ENCODE measurements at places on chromosomes 3 and 15.

DNA sequence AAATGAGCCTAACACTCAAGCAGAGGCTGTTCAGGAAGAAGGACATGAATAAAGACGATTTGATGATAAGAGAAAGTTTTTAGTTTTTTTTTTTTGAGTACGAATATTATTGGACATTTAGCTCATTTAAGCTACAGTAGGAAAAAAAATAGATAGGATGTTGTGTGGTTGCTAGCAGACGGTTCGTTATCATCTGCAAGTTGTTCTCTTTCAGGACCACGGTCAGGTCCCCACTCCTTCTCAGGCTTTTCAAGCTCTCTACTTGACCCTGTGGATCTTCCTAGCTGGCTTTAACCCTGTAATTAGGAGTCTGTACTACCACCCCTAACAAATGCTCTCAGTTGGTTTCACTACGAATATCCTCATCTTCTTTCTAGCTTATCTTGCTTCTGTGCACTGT lies 1.1 kb downstream of the KCNH8 start:
- peak; percentile 24 for DNase-seq

DNA sequence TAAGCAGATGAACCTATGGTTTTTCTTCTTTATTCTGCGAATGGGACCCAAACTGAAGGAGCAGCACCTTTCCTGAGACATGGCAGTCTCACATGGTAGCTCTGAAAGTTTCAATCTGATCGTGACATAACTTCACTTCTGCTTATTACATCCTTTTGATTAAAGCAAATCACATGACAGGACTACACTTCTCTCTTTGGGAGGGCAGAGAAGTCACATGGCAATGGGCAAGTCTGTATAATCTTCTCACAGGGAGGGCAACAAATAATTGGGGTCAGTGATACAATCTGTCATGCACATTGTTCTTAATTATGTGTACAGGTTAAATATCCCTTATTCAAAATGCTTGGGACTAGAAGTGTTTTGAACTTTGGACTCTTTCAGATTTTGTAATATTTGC lies 21.6 kb downstream of the NCBP2 start:
- DNase-seq: no peak

DNA sequence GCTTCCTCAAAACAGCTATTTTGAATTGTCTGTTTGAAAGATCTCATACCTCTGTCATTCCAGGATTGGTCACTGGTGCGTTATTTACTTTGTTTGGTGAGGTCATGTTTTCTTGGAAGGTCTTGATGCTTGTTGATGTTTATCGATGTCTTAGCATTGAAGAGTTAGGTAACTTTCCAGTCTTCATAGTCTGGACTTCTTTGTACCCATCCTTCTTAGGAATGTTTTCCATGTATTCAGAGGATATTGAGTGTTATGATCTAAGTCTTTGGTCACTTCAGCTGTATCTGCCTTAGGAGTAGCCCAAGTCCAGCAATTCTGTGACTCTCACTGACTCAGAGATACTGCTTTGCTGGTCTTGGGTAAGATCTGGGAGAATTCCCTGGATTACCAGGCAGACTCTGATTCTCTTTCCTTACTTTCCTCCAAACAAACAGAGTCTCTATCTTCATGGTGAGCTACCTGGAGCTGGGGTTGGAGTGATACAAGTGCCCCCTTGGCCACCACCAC lies 398.6 kb downstream of the ZIC4 start:
- DNase-seq: no peak

DNA sequence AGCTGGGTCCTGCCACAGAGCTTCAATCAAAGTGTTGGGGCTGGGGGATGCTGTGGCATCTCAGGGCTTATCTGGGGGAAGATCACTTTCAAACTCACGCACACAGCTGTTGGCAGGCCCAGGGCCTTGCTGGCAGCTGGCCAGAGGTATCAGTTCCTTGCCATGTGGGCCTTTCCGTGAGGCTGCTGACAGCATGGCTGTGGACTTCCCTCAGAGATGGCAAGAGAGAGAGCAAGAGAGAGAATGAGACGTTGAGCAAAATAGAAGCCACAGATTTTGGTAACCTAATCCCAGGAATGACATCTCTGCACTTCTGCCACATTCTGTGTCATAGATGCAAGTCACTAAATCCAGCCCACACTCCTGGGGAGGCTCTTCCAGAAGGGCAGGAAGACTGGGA lies 91.0 kb downstream of the TPRG1 start:
- DNase-seq: no peak

GRCh38 chr15:38768970-38769369 lies 204.4 kb upstream of the RASGRP1 start:
- no peak for DNase-seq

GRCh38 chr15:85534031-85534430 lies 153.6 kb downstream of the AKAP13 start:
- no peak for DNase-seq

- DNase-seq: no peak
These were observed 416.5 kb downstream of the TBL1XR1 start for GRCh38 chr3:176780766-176781165.

DNA sequence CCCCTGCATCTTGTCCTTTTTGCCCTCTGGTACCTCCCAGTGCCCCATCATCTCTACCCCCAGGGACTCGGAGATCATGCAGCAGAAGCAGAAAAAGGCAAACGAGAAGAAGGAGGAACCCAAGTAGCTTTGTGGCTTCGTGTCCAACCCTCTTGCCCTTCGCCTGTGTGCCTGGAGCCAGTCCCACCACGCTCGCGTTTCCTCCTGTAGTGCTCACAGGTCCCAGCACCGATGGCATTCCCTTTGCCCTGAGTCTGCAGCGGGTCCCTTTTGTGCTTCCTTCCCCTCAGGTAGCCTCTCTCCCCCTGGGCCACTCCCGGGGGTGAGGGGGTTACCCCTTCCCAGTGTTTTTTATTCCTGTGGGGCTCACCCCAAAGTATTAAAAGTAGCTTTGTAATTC lies 1.5 kb downstream of the SERF2 start:
- no peak for DNase-seq

DNA sequence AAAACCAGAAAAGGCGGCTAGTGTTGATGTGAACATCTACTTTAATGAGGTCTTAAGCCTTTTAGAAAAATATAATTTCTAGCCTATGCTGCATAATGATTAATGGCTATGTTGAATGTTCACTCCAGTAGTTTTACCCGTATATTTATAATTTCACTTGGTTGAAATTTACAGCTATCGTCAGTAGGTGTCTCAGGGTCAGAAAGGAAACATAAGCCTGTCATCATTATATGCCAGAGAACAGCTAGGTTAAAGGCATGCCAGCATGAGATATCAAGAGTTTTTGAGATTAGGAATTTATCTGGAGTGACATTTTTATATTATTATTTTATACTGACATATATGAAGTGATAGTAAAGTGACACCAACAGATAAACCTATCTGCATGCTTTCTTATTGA lies 904.1 kb downstream of the OTOL1 start:
- DNase-seq: no peak

GRCh38 chr3:178676942-178677790 lies 140.9 kb downstream of the KCNMB2 start:
- DNase-seq: no peak

DNA sequence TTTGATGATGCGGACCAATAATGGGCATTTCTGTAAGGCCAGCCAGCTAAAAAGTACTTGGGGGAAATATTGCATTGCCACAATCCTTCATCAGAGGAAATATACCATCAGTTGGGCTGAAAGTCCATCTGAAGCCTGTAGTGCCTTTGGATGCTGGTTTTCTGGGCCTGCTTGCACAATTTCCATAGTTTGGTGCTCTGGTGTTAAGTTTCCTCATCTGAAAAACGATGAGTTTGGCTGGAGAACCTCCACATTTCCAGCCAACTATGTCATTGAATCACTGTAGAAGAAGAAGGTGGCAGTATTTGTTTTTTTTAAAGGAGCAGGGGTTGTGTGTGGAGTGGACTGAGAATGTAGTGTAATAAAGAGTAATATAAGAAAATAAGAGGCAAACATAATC lies 10.1 kb downstream of the CCNB2 start:
- no peak for DNase-seq

DNA sequence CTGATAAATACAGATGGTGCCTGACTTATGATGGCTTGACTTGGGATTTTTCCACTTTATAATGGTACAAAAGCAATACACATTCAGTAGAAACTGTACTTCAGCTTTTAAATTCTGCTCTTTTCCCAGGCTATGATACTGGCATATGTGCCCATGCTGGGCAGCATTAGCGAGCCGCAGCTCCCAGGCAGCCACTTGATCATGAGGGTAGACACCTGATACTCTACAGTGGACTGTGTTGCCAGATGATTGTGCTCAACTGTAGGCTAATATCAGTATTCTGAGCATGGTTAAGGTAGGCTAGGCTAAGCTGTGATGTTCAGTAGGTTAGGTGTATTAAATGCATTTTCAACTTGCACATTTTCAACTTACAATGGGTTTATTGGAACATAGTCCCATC lies 17.7 kb upstream of the FEM1B start:
- no peak for DNase-seq
